ENCODE measurements at places on chromosomes 5 and 9.

DNA sequence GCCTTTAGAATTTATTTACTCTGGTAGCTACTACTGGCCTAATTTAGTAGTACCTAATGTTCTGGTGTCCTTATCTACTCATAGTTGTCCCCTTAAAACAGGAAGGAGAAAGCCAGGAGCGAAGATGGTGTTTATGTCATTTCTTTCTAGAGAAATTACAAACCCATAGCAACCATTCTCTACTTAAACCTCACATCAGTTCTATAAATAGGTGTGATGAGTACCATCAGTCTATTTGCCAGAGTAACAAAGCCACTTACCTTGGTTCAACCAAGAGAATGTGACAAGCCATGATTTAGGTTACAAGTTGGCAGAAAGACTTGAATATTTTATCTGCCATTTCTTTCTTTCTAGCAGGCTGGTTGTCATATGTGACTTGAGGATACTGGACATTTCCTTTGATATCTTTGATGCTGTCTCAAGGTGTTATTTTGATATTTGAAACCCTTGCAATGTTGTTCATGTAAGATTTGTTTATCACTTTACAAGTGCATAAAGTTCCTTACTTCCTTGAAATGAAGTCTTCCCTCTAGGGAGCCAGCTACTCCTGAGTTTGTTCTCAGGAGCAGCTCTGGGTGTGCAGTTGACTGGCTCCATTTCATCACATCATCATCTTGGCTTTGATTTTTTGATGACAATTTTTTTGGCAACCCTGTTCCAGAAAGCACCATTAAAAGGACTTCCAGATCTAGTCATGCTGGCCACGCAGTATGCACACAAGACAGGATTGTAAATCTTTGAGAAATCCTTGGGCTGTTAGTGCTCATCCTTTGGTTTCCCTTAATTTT lies 286.8 kb downstream of the ARHGAP26 start:
- DNase-seq, result no peak

DNA sequence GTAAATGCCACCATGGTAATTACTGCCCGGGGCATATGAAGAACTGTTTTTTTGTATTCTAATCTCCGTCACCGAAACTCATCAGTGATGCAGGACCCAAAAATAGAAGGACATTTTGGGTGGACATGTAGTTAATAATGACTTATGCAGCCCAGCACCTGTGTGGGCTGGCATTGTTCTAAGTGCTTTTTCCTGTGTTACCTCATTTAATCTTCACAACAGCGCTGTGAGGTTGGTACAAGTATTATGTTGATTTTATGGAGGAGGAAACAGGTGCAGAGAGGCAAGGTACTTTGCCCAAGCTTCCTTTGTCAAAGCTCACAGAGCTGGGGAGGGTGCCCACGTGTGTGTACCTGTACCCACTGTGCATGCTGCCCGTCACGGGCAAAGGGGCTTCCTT lies 58.4 kb downstream of the DAPK1 start:
- DNase-seq, result no peak

GRCh38 chr9:16434526-16434925 lies 435.9 kb downstream of the BNC2 start:
- no peak for DNase-seq

DNA sequence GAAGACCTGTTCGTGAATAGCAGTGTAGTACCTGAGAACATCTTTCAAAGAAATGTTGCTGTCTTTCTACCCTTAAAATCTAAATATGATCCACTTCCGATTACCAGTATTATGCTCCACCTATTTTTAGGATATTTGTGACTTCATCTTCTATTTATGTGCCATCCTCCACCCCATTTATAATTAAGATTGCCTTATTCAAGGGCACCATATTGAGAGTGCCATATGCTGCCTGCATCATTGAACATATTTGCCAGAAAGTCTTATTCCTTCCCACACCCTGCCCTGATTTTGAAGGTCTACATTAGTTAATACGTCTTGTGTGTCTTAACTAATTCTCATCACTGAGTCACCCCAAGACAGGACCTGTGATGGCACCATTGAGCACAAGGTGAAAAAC lies 1076.7 kb downstream of the CDH12 start:
- no peak for DNase-seq

DNA sequence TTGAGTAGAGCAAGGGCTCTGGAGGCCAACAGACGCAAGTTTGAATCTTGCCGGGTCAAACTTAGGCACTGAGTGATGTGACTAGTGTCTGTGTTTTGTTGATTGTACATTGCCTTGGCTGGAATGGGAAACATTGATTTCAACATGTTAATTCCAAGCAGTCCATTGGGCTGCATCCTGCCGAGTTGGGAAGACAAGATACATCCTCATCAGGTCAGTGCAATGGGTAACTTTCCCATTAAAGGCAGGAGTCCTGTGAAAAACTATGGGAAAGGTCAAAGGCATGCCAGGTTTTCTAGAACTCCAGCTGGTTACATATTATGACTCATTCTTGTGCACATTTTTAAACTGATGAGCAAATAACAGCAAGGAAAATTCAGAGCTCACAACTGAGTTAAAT lies 126.5 kb upstream of the ABCA1 start:
- DNase-seq, result no peak

DNA sequence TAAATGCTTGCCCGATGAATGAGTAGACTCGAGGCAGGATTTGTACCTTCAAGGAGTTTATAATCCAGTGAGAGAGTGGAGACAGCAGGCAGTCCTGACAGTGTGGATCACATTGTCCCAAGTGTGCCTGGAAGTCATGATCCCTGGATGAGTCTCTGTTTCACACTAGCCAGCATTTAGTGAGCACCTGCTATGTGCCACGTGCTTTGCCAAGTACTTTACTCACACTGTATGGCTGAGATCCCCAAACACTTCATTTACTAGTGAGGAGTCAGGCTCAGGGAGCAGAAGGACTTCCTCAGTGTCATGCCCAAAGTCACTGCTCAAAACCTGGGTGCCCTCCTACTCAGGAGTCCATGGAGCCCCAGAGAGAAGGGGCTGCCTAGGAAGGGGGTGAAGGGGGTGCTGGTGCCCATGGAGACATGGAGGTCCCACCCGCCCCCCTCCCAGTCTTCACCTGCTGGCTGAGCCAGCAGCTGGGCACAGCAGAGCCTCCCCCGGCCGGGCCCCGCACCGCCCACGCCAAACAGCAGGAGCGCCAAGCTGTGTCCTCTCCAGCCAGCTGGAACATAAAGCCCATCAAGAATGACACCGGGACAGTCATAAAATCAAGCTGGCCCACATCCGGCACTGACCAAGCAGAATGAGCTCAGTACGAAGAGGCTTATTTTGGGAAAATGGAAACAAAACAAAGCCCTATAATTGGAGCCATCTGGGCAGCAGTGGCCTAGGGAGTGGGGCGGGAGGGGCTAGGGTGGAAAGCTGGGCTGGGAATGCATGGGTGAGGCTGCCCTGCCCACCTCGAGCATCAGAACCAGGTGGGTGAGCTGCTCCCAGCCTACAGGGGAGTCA lies 10.6 kb downstream of the LAMC3 start:
- DNase-seq, result no peak

GRCh38 chr9:14704281-14704680 lies 11.0 kb upstream of the ZDHHC21 start:
- no peak for DNase-seq

DNA sequence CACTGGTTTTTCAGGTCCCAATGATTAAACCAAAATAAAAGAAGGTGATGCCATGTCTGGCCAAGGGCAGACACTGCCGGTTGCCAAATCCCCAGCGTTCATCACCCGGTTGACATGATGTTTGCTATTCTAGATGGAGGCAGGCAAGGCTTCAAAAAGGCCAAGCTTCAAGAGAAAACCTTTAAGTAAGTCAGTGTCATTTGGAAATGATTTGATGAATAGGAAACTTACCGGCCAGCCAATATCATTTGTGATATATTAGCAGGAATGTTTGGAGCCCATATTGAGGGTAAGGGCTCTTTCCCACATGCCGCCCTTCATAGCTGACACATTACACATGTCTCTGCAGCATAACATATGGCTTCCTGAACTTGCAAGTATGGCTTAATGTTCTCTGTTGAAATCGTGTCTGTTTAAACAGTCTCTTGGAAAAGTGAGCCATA lies 89.5 kb upstream of the TTC23L start:
- DNase-seq, result no peak

DNA sequence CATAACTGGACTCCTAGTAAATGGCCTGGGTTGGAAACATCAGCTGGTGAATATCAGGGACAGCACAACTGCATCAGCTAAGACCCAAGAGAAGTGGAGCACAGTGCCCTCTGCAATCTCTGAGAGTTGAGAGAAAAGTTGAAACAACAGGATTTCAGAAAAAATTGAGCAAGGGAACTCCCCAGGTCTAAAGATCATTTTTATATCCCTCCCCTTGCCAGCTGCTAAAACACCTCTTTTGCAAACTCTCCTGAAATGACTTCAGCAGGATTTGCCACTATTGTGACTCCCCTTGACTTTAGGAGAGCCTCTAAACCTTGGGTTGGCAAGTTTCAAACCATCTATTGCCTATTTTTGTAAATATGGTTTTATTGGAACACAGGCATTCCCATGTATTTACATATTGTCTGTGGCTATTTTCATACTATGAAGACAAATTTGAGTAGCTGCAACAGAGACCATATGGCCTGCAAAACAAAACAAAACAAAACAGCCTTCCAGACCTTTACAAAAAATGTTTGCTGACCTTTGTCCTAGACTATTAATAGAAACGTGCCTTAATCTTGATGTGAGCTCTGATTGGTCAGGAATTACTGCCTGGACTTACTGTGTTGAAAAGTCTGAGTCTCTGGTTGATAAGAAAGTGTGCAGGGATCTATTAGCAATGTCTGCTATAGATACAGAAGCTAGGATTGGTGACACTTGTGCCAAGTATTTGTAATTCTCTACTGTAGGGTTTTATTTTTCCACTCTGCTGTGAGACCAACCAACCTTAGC lies 37.7 kb upstream of the PLPPR1 start:
- no peak for DNase-seq

- DNase-seq, result no peak
These were observed 1263.3 kb upstream of the CDH9 start for GRCh38 chr5:28301712-28302111.

GRCh38 chr9:36396985-36397384 lies 3.1 kb downstream of the RNF38 start:
- DNase-seq, result no peak

DNA sequence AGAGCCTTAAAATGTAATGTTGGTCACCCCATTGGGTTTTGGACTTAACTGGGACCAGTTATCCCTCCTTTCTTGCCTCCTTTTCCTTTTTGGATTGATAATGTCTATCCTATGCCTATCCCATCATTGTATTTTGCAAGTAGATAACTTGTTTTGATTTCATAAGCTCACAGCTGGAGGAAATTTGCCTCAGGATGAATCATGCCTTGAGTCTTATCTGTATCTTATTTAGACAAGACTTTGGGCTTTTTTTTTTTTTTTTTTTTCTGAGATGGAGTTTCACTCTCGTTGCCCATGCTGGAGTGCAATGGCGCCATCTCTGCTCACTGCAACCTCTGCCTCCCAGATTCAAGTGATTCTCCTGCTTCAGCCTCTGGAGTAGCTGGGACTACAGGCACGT lies 443.3 kb downstream of the DNAH5 start:
- DNase-seq, result no peak

GRCh38 chr5:81783401-81783800 lies 32.5 kb upstream of the SSBP2 start:
- no peak for DNase-seq

DNA sequence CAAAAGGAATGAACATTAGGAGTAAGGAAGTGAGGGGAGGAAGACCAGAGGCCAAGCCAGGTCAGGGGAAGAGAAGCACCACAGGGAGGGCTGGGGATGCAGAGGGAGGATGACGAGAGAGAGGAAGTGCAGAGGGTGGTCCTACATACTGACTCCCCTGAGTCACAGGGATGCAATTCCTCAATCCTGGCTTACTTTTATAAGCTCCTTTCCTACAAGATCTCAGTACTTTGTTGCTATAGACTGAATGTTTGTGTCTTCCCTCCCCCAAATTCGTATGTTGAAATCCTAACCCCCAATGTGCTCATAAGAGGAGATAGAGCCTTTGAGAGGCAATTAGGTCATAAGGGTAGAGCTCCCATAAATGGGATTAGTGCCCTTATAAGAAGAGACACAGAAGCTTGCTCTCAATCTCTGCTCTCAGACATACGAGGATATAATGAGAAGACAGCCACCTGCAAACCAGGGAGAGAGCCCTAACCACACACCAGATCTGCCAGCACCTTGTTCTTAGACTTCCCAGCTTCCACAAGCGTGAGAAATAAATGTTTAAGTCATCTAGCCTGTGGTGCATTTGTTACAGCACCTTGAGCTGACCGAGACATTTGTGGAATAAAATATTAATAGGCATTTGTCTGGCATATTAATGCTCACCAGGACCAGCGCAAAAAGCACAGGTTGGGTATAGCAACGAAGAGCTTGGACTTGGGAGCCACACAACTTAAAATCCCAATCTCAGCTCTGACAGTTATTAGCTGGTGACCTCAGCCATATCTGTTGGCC lies 33.4 kb downstream of the GCNT4 start:
- no peak for DNase-seq

DNA sequence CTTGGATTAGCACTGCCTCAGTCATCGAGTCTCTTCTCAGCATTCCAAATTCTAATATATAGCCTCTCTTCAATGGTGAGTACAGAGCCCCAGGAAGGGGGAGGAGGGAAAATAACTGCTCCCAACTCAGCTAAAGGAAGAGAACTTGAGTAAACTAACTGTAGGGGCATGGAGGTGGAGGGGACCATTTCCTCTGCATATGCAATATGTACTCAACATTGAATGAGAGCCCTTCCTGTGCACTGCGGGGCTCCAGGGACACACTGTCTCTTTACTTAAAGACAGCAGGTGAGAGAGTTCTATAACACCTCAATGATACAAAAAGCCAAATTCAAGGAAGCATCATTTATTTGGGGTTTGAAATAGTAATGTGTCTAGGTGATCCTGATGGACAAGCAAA lies 75.1 kb downstream of the GNAQ start:
- DNase-seq, result no peak

- no peak for DNase-seq
These were observed 138.0 kb upstream of the ZNF366 start for GRCh38 chr5:72645064-72645846.

DNA sequence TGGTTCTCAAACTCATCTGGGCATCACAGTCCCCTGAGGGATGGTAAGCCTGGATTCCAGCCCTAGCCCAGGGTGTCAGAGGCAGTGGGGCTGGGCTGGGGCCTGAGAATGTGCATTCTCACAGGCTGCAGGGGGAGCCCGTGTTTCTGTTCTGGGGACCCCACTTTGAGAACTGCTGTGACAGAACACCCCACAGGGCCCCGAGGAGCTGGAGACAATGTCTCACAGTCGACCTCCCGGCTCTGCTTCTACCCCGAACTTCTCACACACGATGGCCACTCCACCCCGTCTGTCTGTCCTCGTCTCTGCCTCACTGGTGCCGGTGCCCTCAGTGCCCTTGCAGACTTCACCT lies 130.0 kb downstream of the CACNA1B start:
- no peak for DNase-seq

GRCh38 chr5:80255811-80256712 lies at the start of gene SERINC5:
Gene SERINC5 (minus strand): TSS chr5:80256048. CDS start chr5:80255922, 126 bp downstream.
- peak; percentile 83 for DNase-seq

GRCh38 chr5:179623906-179624741 lies 653 bp upstream of the HNRNPH1 start:
- no peak for DNase-seq

Measured in NCI-H1694 treated with DMSO at 0.1 percent for 48 hours (cell line).